ENCODE measurements at places on chromosomes 5 and 9. TPM values are rescaled to one million over a fixed set of nuclear protein-coding genes. Genes with fewer than 3 reads are reported as not detected.

EPB41L4A gene
- total RNA-seq: 29.1 TPM

C1QTNF3 gene
- total RNA-seq: 2.1 TPM

TYRP1 gene
- total RNA-seq: 1.1 TPM

GADD45G gene
- not detected for total RNA-seq

BHMT gene
- total RNA-seq: not detected

FAM221B gene
- not detected for total RNA-seq

ASPN gene
- total RNA-seq: not detected

NDUFAF2 gene
- 14.7 TPM for total RNA-seq

ANKDD1B gene
- total RNA-seq: 0.33 TPM

SPOCK1 gene
- 135 TPM for total RNA-seq

C5 gene
- 0.86 TPM for total RNA-seq

ALDOB gene
- total RNA-seq: not detected

POU5F2 gene
- total RNA-seq: 2.2 TPM

MIGA2 gene
- total RNA-seq: 22.9 TPM

PCDHB5 gene
- total RNA-seq: 0.98 TPM

TAF11L6 gene
- total RNA-seq: not detected

FGF18 gene
- 0.10 TPM for total RNA-seq

CKMT2 gene
- not detected for total RNA-seq

RANBP17 gene
- total RNA-seq: 11.1 TPM

HMCN2 gene
- total RNA-seq: under 0.01 TPM

LCN1 gene
- total RNA-seq: not detected

CCDC192 gene
- total RNA-seq: not detected

FNIP1 gene
- total RNA-seq: 47.7 TPM

DMRT3 gene
- total RNA-seq: not detected

AK8 gene
- total RNA-seq: not detected

PCDHGA4 gene
- 6.3 TPM for total RNA-seq

RAI14 gene
- total RNA-seq: 320 TPM

CCDC112 gene
- total RNA-seq: 8.5 TPM

TRIM7 gene
- 7.9 TPM for total RNA-seq

ARSI gene
- total RNA-seq: 0.19 TPM

CDX1 gene
- not detected for total RNA-seq

CATSPER3 gene
- total RNA-seq: under 0.01 TPM

FBXO4 gene
- total RNA-seq: 9.3 TPM

IDNK gene
- 2.6 TPM for total RNA-seq
